ENCODE measurements at places on chromosomes 6 and 20. TPM values are rescaled to one million over a fixed set of nuclear protein-coding genes. Genes with fewer than 3 reads are reported as not detected.

FGD2 gene
- not detected for total RNA-seq

PTCRA gene
- total RNA-seq, result not detected

ZC2HC1B gene
- total RNA-seq, result not detected

MAS1 gene
- not detected for total RNA-seq

OR12D3 gene
- not detected for total RNA-seq

SPATA25 gene
- 2.0 TPM for total RNA-seq

RHAG gene
- total RNA-seq, result not detected

TNNC2 gene
- total RNA-seq, result not detected

DIDO1 gene
- 61.7 TPM for total RNA-seq

OPN5 gene
- not detected for total RNA-seq

RIMS4 gene
- 0.24 TPM for total RNA-seq

BTBD3 gene
- total RNA-seq, result 46.0 TPM

HMGCLL1 gene
- total RNA-seq, result not detected

NFATC2 gene
- 0.76 TPM for total RNA-seq

FILIP1 gene
- 0.24 TPM for total RNA-seq

CAGE1 gene
- total RNA-seq, result 0.19 TPM

RBPJL gene
- total RNA-seq, result not detected

IPCEF1 gene
- total RNA-seq, result 1.6 TPM

COL12A1 gene
- total RNA-seq, result 9.5 TPM

BPI gene
- total RNA-seq, result not detected

WFDC5 gene
- total RNA-seq, result not detected

PDE10A gene
- total RNA-seq, result 2.7 TPM

LZTS3 gene
- total RNA-seq, result 7.5 TPM

TULP1 gene
- total RNA-seq, result 0.66 TPM

VGLL2 gene
- total RNA-seq, result not detected

AKAP12 gene
- total RNA-seq, result 37.3 TPM

CNBD2 gene
- total RNA-seq, result 3.1 TPM

KHDC1L gene
- not detected for total RNA-seq

B3GAT2 gene
- not detected for total RNA-seq

CPNE5 gene
- total RNA-seq, result 0.13 TPM

GINS1 gene
- total RNA-seq, result 60.0 TPM

BPIFB1 gene
- total RNA-seq, result not detected

PEX3 gene
- 19.0 TPM for total RNA-seq

BRPF3 gene
- 39.3 TPM for total RNA-seq

ADGB gene
- not detected for total RNA-seq

HMGA1 gene
- 290 TPM for total RNA-seq

ZMYND8 gene
- 35.2 TPM for total RNA-seq

HSPA1L gene
- total RNA-seq, result 1.1 TPM

ARMC2 gene
- 12.6 TPM for total RNA-seq

NKX2-2 gene
- total RNA-seq, result 78.8 TPM

KCNQ5 gene
- total RNA-seq, result 17.8 TPM

POU5F1 gene
- not detected for total RNA-seq

RAET1G gene
- not detected for total RNA-seq

Measured in A673 (cell line).